Peyer's patch (tissue), 4 donors: ENCODE measurements at places on chromosomes 3 and 15. TPM values are rescaled to one million over a fixed set of nuclear protein-coding genes. Genes with fewer than 3 reads are reported as not detected.

Gene ADAMTSL3
- 3.7 TPM for total RNA-seq

GRCh38 chr15:44537735-44538240 is 841 bp downstream of the EIF3J start:
- no peak for DNase-seq

Gene TFRC
- 102 TPM for total RNA-seq

GRCh38 chr3:68007621-68008226 is 353.3 kb upstream of the SUCLG2 start:
- DNase-seq = no peak

Gene GOLGA8S
- total RNA-seq = not detected

DNA sequence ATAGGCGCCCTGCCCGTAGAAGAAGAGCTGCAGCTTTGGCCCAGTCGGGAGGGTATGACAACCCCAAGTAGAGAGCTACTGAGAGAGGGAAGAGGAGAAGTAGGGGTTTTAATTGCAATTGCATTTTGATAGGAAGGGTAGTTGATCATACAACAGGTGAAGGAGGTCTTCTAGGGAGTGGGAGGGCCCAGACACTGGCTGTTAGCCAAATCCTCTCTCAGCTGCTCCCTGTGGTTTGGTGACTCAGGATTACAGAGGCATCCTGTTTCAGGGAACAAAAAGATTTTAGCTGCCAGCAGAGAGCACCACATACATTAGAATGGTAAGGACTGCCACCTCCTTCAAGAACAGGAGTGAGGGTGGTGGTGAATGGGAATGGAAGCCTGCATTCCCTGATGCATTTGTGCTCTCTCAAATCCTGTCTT is 408.9 kb upstream of the THBS1 start:
- DNase-seq = no peak

- no peak for DNase-seq
Measured at GRCh38 chr3:31579828-31580227, 47.1 kb downstream of the STT3B start.

Gene CIB2
- 17.5 TPM for total RNA-seq

GRCh38 chr3:132406587-132406986 is 10.7 kb upstream of the DNAJC13 start:
- DNase-seq = no peak
